ENCODE measurements at places on chromosomes 6 and 20. TPM values are rescaled to one million over a fixed set of nuclear protein-coding genes. Genes with fewer than 3 reads are reported as not detected.

The WFDC5 gene
- not detected for total RNA-seq

The WFDC10B gene
- total RNA-seq, result not detected

The DACT2 gene
- total RNA-seq, result 2.7 TPM

The SMLR1 gene
- 0.19 TPM for total RNA-seq

The OVOL2 gene
- not detected for total RNA-seq

The MCHR2 gene
- total RNA-seq, result not detected

The SGK2 gene
- 0.28 TPM for total RNA-seq

The MICB gene
- 20.7 TPM for total RNA-seq

The STAU1 gene
- 32.4 TPM for total RNA-seq

The MTHFD1L gene
- total RNA-seq, result 72.9 TPM

The DPPA5 gene
- total RNA-seq, result not detected
